ENCODE measurements at places on chromosomes 3 and 15.

GRCh38 chr15:91345736-91346135, 245.7 kb downstream of the SV2B start:
- DNase-seq = no peak

- no peak for DNase-seq
These were observed 604.1 kb upstream of the MDFIC2 start for GRCh38 chr3:70916375-70917055.

- DNase-seq = peak; percentile 15
These were observed 101.1 kb downstream of the DAPK2 start for GRCh38 chr15:63945007-63945788.

DNA sequence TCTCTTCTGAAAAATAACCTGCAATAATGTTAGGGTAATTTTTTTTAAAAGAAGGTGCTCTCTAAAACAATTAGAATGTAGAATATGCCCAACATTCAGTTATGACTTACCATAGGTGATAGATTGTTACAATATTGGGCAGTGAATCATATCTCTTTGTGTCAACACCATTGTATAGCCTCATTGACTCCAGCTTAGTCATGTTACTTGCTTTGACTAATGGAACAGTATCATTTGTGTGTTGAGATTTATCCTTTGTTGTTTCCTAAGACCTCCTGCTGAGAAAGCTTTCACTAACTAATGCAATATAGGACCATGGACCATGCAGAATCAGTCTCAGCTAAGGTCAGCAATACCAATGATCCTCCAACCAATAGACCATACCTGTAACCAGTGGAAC, 1106.4 kb downstream of the SI start:
- no peak for DNase-seq

DNA sequence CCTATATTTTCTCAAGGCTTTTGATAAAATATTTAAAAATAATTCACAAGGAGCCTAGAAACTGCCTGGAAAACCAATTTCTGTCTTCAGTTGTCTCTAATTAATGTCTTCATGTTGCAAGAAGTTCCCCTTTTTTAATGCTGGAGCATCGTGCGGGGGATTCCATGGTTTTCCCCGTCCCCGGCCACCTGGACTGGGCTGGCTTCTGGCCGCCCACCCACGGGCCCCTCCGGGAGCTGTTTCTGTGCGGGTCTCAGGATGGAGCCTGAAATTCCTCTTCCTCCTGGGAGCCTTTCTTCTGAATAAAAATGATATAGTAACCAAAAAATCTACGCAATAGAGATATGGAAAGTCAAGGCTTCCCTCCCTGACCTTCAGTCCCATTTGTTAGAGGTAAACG, 8.1 kb upstream of the LRRK1 start:
- DNase-seq = no peak

GRCh38 chr3:6396631-6397030, 464.3 kb upstream of the GRM7 start:
- DNase-seq = no peak

- no peak for DNase-seq
These were observed 13.4 kb downstream of the SCAMP5 start for GRCh38 chr15:75008629-75009326.

DNA sequence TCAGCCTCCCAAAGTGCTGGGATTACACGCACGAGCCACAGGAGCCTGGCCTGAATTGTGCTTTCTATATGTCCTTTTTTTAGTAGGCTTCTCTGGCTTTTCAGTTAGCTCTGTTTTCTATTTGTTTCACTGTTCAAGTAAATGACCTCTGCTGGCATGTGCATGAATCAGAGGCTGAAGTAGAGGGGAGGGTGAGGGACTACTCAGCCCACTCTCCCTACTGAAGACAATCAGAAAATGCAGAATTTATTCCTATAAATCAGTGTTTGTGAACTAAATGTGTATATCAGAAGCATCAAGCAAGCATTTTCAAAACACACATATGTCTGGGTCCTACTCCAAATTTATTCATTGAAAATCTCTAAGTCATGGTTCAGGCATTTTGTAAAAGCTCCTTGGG, 45.0 kb downstream of the ZMAT3 start:
- DNase-seq = peak; percentile 4

- DNase-seq = no peak
These were observed 17.4 kb downstream of the TLE3 start for GRCh38 chr15:70080347-70080746.

DNA sequence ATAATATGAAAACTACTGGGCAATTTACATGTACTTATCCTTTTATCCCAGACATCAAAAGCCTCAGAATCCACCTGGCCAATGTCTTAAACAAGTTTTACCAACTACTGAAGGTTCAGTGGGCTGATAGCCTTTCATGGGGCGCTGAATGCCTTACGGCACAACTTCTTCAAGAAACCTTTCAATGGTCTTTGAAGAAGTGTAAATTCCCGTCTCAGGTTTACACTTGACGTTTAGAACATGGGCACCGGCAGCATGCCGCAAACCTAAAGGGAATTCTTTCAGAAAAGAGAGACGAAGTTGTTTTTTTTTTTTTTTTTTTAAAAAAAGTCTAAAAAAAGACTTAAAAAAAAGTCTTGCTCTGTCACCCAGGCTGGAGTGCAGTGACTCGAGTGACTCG, 39.7 kb downstream of the ETV5 start:
- DNase-seq = no peak

GRCh38 chr3:7813365-7813764, 688.3 kb upstream of the LMCD1 start:
- DNase-seq = no peak

GRCh38 chr3:181730934-181731333, 19.2 kb downstream of the SOX2 start:
- DNase-seq = no peak

DNA sequence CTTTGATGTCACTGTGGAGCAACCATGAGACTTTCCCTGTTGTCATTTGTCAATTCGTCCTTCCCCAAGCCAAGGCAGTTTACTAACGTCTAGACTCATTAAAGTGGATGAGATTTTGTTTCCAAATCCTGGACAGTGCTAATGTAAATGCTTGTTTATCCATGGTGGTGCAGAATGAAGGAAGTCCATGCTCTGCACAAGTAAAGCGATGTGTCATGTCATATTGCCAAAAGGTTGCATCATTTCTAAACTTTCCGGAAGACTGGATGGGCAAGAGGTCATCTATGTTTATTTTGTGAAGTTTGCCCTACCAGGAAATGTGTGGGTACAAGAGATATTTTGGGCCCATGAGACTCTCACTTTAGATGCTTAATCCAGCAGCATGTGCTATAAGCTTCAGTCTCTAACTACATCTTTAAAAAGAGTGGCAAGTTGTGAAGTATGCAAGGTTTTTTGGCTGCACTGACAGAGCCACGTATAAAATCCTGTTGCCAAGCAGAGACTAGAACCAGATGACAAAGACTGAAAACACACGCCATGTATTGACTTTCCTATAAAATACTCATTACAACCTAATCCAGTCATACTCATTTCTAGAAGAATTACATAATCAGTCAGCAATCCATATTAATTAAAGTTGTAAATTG, 72.1 kb upstream of the FNDC3B start:
- peak; percentile 56 for DNase-seq

DNA sequence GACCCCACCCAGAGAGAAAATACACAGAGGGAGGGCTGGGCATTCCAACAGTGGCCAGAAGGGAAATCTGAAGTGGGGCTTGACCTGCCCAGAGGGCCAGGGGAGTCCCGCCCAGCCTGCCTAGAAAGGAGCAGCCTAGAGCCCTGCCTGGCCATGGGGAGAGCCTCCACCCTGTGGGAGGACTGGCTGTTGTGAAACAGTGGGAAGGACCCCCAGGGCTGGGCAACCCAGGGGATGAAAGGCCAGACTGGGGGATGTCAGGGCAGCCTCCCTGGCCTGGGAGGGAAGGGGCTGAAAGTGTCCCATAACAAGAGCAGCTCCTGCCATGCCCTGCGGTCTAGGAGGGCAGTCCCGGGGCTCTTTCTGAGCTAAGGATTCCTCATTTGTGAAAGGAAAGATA, 69.0 kb downstream of the SLC12A8 start:
- no peak for DNase-seq

GRCh38 chr3:189833996-189834395, 202.8 kb downstream of the TP63 start:
- no peak for DNase-seq

DNA sequence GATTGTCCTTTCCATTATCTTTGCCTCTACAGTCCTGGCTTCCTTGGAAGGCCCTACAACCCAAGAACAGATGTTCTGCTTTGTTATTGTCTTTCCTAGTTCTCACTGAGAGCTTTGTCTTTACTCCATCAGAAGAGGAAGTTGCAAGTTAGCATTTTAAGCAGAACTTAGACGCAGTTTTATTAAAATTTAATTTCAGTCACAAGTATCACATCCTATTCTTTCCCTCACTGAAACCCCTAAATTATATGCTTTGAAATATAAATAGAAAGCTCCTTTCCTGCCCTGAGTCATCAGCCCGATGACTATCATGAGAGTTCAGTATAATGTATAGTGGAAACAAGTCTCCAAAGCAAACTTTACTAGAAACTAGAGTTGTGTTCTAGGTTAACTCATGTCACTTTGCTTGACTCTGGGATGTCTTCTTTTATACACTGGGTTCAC, 291.2 kb upstream of the RBMS3 start:
- no peak for DNase-seq

DNA sequence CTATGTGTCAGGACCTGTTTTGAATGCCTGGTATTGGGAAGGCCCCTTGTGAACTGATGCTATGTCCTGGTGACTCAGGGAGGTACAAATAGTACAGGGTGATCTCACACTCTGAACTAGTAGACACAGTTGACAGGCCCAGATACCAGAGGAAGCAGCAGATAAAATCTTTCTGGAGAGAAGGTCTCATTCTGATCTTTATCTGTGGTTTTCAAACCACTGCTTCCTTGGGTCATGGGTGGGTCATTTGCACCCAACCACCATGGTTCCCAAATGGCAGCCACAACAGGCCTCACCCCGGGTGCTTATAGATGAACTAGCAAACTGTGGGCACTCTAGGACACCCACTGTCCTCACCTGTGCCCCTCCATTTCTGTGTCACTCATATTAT, 43.4 kb downstream of the PXYLP1 start:
- DNase-seq = no peak

GRCh38 chr15:54707805-54708752, 488.7 kb downstream of the RSL24D1 start:
- DNase-seq = no peak

- DNase-seq = no peak
These were observed 543 bp downstream of the ARPIN start for GRCh38 chr15:89912145-89912673.

DNA sequence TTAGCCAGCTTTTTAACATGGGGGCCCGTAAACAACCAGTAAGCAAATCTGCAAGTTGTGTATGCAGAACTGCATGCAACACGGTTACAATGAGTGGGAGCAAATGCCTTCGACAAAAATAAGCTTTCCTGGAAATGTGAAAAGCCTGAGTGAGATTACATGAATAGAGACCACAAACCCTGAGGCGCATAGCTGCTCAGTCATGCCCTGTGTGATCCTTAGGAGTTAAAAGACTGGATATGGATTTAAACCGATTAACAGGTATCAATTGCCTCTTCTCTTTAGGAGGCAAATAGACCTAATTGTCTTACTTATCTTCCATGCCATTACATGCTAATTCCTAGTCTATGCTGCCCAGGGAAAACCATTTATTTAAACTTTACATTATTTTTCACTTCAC, 810.3 kb downstream of the ROBO1 start:
- no peak for DNase-seq

DNA sequence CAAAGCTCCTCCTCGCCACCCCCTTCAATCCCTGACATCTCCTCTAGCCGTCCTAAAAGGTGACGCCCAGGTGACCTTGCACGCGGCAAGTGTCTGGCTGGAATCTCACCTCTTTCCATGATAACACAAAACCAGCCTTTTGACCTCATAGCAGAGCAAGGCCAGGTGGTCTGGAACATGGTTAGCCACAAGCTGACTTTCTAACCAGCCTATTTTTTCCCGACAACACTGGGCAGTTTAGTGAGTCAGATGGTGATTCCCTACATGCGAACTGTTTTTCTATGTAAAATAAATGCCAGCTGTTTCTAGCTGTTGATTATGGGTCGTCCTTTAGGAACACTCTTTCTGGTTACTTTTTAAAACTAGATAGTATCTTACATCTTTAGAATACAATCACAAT, 243.0 kb downstream of the CD47 start:
- DNase-seq = no peak

DNA sequence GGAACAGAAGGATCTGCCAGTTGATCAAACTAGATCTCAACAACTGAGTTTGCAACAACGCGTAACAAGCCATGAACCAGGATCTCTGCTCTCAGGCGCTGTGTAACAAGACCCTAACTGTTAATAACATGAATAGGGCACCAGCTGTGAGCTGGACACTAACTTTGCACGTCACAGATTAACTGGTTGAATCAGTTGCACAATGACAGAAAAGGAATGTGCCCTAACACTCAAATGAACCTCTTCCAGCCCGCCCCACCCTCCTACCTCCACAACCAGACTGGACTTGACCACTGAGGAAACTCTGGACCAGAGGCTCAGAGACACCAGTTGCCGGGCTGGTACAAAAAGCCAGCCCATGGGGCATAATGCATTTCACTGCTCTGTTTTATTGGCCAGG, 34.3 kb downstream of the MCF2L2 start:
- no peak for DNase-seq

DNA sequence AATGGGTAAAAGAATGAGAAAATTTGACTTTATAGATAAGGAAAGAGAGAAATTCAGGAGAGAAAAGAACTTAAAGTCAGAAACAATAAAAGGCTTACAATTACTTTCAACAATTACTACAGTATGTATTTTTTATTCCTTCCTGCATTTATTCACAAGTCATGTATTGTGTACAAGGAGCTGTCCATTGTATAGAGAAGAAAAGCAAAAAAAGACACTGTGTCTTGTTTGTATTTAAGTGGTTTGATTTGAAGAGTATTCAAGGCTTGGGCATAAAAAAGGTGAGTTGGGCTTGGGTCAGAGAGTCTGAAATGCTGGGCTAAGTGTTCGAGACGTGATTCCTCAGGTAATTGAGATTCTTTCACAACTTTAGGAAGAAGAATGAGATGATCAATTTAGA, 394.2 kb upstream of the ROBO2 start:
- no peak for DNase-seq

GRCh38 chr3:160779040-160779439, 23.0 kb downstream of the PPM1L start:
- no peak for DNase-seq

- DNase-seq = no peak
These were observed 222.3 kb downstream of the MEIS2 start for GRCh38 chr15:36877796-36878683.

DNA sequence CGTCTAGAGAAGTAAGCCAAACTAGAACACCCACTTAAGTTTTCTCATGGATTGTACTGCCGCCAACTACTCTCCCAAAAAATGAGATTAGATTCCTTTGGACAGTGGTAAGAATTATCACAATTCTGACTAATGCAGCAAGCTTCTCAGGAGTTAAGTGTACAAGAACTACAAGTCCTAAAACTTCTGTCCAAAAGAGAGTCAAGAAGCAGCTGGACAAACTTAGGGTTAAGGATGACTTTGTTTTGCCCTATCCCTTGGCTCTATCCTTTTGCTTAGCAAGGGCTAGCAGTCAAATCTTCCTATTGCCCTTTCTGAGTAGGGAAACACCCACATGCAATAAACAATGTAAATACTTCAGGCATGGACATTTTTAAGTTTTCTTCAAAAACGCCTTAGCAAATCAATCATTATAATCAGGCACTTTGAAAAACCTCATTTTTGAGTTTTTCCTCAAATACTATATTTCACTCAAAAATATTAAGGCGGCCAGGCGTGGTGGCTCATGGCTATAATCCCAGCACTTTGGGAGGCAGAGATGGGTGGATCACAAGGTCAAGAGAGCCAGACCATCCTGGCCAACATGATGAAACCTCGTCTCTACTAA, 19.5 kb downstream of the RAF1 start:
- DNase-seq = no peak
